ENCODE measurements at places on chromosomes 3 and 15.

GRCh38 chr3:8596321-8597218 lies 48.0 kb downstream of the SSUH2 start:
- DNase-seq: no peak

GRCh38 chr3:117463276-117464115 lies 753.9 kb downstream of the TUSC7 start:
- no peak for DNase-seq

DNA sequence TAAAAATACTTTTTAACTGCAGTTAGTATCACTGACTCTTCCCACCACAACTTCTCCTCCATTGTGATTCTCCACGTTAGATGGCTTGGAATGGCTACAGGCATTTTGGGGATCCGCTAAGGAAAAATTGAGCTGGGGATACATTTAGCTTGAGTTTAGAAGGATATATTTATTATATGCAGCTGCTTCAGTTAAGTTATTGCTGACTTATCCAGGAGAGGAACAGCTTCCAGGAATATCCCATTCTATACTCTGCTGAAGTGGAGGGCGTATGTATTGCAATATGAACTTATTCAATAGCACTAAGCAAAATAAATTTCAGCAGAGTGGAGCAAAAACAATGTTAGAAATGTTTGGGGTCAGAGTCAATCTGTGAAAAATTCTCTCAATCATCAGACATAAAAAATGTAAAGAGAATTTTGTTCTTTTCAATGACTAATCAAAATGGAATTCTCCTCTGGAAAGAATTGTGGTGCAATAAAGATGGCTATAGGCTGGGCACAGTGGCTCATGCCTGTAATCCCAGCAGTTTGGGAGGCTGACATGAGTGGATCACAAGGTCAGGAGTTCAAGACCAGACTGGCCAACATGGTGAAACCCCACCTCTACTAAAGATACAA lies 84.7 kb downstream of the NCEH1 start:
- DNase-seq: no peak

- DNase-seq: no peak
These were observed 206.1 kb upstream of the LRIG1 start for GRCh38 chr3:66706890-66707289.

GRCh38 chr3:101104321-101104720 lies 111.1 kb upstream of the ABI3BP start:
- no peak for DNase-seq

DNA sequence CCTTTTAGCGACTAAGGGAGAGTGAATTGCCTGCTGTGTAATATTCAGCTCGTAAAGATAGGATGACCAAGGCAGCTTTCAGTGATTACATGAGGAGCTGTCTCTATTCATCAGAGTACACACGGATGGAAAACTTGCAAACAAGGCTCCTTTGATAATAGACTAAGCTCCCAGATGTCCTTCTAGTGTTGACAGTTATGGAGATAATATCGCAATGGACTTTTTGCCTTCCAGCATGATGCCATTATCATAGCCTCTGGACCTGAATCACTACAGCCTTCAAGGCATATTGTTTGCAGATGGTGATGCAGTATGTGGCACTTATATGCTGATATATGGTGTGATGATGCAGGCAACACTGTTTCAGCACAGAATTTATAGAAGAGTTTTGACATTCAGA lies 93.9 kb downstream of the ECT2 start:
- no peak for DNase-seq

DNA sequence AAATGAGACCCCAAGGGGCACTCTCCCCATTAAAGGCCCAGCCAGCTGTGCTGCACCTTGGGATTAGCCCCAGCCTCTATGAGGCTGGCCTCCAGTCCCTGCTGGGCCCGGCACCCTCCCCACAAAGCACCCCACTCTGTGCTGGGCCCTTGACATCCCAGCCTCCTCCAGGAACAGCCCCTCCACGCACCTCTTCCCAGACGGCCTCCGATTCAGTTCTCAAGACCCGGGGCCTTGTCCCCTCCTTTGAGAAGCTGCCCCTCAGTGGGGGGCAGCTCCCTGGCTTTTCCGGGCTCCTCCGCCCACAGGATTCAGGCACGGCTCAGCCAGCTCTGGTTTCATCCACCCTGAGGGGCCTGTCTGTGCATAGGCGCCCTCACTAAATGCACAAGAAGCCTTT lies 144.1 kb downstream of the LRRK1 start:
- DNase-seq: no peak

DNA sequence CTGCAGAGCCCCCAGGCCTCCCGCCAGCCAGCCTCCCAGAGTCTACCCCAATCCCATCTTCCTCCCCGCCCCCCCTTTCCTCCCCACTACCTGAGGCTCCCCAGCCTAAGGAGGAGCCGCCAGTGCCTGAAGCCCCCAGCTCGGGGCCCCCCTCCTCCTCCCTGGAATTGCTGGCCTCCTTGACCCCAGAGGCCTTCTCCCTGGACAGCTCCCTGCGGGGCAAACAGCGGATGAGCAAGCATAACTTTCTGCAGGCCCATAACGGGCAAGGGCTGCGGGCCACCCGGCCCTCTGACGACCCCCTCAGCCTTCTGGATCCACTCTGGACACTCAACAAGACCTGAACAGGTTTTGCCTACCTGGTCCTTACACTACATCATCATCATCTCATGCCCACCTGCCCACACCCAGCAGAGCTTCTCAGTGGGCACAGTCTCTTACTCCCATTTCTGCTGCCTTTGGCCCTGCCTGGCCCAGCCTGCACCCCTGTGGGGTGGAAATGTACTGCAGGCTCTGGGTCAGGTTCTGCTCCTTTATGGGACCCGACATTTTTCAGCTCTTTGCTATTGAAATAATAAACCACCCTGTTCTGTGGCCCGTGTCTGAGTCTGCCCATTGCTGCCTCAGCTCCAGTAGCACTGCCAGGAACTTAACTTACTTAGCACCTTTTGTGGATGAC lies 32.2 kb downstream of the PTPN23 start:
- no peak for DNase-seq

GRCh38 chr3:23301819-23302218 lies 98.7 kb downstream of the UBE2E2 start:
- DNase-seq: no peak

- DNase-seq: no peak
These were observed 101.4 kb downstream of the LARS2 start for GRCh38 chr3:45489730-45490309.

DNA sequence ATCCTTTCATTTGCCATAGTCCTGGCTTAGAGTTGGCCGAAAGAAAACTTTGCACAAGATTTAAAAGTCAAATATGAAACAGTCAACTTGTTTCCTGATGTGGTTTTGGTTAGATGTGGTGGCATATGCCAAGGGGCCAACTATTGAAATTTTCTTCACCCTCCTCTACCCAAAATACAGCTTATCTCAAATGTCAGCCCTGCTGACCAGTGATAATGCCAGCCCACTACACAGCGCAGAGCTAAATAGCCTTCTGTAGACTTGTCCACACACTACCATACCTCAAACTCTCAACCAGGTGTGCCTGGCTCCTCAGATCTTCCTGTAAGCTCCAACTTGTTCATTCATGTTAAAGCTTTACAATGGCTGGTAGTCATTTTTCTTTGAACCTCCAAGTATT lies 368.5 kb upstream of the STAC start:
- no peak for DNase-seq

DNA sequence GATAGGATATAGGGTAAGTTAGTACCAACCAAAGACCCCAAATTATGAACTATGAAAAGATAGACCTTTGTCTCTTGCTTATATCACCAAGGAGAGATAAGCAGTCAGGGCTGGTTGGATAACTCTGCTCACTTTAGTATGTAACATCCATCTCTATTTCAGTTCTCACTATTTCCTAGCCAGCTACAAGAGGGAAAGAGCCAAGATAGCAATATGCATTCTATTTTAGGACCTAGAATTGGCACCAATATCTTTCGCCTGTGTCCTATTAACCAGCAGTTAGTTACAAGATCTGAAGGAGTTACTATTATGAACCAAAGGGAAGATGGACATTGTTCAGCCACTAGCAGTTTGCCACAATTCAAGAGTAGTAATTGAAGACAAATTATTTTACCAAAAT lies 457.5 kb downstream of the NSUN3 start:
- no peak for DNase-seq

DNA sequence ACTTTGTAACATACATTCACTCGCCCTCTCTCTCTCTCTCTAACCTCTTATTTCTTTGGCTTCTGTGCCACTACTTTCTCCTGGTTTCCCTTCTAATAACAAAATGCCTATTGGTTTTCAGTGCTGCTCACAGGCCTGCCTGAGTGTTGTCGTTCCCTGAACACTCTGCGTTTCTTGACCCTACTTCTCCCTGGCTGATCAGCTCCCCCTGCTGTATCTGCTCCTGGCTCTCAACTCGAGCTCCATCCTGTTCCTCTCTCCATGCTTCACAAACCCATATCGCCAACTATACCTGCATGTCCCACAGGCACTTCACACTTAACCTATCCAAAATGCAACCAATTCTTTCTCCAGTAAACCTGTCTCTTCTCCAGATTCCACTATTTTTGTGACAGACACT lies 111.4 kb downstream of the OPA1 start:
- DNase-seq: no peak

DNA sequence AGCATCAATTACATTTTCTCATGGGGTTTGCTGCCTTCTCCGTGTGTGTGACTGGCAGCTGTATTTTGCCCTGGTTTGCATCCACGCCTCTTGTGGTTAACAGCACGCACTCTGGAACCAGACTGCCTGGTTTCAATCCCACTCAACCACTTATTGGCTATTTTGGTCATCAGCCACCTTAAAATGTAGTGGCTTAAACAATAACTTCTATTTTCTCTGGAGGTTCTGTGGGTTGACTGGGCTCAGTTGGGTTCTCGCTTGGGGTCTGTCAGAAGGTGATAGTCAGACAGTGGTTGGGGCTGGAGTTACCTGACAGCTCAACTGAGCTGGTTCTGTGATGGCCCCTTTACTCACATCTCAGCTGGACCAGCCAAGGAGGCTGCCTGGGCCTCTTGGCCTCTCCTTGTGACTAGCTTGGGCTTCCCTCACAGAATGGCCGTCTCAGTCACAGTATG lies 36.8 kb downstream of the EHD4 start:
- DNase-seq: no peak

DNA sequence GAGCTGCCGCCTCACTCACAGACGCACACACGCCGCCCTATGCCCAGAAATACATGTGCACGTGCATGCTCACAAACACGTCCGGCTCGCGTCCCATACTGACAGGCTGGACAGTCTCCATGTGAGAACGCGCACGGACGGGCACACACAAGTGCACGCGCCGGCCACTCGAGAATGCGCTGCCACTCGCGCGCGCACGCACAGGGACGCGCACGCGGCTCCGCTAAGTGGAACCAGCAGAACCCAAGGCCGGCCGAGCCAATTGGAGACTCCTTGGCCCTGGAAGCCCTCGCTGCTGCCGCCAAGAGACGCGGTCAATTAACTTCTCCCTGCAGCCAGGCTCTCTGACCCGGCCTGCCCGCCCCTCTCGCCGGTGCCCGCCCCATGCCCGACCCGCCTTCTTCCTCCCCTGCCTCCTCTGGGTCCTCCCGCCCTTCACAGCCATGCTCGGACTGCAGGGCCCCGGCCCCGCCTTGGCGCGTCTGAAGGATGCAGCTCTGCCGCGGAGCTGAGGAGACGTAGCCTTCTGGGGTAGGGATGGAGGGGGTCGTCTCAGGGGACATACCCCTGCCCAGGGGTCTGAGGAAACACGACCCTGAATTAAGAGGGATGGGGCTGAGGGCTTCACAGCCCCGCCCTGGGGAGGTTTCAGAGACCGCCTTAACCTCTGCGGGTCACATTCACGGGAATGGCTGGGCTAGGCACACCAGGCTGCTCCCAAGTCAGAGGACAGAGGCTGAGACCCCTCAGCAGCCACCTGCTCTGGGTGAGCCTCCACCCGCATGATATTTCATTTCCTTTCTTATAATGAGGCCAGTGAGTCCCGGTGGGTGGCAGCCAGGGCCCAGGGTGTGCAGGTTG lies 15.0 kb downstream of the PTH1R start:
- no peak for DNase-seq

GRCh38 chr3:160684368-160684740 lies 7.4 kb downstream of the ARL14 start:
- DNase-seq: no peak

DNA sequence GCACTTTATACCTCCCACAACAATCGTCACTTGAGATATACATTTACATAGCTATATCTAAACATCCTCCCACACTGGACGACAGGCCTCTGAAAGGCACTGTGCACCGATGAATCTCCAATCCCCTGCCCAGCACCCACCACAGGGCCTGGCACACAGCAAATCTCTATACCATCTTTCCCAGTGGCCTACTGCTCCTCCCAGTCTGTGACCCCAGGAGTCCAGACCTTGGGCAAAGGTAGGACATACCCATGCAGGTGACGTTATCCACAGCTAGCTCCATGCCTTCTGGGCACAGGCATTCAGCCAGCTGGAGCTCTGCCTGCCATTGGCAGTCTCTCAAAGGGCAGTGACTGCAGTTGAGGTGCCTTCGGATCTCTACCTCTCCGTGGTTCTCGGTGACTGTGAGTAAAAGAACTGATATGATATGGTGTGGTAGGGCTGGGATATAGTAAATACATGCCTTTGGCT lies 5.8 kb downstream of the LTK start:
- DNase-seq: no peak

DNA sequence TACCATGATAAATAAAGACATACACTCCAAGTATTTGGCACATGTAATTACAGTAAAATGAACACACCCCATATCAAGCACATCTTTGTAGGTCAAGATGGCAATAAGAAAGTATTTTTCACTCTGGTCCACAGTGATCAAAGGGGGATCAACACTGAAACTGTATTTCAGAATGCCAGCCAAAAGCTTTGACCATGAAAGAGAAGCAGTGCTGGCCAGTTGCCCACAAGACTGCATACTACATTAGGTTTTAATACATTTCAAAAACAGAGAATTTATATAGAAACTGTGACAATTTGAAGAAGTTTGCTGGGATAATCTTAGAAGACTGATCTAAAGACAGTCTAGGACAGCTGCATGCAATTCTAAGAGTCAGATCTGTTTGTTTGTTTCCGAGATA lies 1035.3 kb downstream of the FHIT start:
- no peak for DNase-seq

DNA sequence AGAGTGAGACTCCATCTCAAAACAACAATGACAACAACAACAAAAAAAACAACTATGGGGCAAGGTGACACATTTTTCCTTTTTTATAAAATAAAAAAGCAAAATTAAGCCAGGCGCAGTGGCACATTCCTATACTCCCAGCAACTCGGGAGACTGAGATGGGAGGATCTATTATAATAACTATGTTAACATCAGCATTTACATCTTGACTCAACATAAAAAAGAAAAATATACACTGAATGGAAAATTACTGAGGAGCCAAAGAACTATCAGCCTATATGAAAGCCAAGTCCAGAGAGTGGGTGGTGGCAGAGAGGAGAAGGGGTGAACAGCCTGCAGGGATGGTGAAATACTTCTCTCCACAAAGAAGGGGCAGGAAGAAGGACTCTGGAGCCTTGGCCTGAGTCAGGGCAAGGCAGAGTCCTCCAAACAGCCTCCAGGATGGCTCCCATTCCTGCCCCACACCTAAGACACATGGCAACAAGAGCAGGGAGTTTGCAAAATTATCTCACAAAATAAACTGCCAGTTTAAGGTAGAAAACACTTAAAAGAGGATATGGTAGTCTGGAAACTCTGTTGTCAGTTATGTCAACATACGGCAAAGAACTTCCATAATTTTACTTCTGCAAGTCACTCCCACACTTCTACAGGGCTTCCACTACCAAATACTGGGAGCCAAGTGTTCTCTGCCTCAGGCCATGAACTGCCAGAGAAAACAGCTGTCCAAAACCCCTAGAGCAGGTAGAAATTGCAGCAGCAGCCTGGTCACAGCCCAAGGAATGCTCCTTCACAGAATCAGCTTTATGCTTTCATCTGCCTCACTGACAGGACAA lies 25.9 kb downstream of the HSPBAP1 start:
- DNase-seq: no peak

Measured in KG1 (cell line).